Cerebellar cortex (tissue), 1 donor: ENCODE measurements at places on chromosomes 16 and 17.

GRCh38 chr17:1142561-1142971 is 37.2 kb downstream of the ABR start:
- no peak for DNase-seq

DNA sequence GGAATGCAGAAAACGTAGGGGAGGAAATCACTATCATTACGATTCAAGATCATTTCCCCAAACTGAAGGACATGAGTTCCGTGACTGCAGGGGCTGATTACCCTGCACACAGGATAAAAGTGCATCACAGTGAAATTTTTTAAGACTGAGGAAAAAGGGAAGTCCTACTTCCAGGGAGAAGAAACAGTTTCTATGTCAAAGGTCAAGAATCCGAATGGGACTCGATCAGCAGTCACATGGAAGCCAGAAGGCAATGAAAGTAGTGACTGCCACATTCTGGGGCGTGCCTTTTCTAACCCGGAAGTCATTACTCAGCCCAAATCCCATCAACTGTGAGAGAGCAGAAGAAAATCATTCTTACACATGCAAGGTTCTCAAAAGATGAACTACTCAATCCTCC is 12.1 kb downstream of the ZZEF1 start:
- no peak for DNase-seq

DNA sequence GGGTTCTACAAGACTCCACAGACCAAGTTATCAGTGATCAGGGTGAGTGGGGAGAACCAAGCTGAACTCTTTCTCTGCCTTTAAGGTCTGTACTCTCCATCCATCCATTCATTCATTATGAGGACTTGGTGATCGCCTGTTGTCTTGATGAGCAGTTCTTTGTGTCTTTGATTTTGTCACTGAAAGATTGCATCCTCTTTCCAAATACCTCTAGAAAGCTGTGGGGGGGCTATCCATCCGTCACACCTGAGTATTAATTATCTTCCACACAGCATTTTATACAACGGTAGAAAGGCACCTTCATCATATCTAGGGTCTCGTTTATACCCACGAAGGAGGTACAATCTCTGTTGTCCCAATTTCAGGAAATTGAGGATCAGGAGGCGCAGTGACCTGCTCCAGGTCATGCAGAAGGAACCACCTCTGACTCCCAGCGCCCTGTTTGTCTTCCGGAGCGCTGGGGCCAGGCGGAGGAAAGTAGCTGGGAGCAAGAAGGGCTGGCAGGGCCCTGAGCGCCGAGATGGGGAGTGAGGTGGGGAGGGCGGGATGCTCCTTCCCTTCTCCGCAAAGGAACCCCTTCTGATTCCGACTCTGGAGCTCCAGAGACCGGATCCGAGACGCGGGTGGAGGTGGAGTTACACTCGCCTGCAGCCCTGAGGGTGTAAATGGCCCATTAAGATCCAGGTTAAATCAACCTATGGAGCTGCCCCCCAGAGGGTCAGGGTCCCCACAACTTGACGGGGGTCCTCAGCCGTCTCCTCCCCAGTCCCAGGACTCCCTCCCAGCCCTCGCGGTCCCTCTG is 605 bp upstream of the ABAT start:
- DNase-seq, result peak; percentile 58

GRCh38 chr16:75252946-75253911 is 1.8 kb upstream of the BCAR1 start:
- DNase-seq, result peak; percentile 83
